ENCODE measurements at places on chromosomes 3 and 15.

DNA sequence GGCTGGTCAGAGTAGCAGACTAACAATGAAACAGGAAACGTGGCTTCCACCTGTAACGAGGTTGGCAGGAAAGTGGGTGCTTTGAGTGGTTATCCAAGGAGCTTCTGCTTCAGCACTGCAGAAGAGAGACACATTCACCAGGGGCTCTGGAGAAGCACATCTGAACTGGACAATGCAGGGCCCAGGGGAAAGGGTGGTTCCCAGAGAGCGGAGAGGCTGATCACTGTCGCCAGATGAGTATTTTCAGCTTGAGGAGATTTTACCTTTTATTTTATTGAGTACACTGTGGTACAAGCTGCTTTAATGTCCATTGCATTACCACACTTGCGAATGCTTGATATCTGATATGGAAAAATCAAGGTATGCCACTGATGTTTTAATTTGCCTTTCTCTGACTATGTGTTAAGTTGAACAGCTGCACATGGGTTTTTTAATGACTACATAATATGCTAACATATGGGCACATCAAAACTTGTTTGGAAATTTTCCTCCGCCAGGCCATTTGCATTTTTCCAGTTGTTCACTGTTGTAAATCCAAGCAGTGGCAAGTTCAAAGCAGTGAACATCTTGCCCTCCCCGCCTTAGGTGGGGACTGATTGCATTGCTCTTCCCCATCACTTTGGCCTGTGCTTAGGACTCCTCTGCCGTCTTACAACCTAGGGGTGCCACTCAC is 52.1 kb downstream of the LRTM1 start:
- no peak for DNase-seq

DNA sequence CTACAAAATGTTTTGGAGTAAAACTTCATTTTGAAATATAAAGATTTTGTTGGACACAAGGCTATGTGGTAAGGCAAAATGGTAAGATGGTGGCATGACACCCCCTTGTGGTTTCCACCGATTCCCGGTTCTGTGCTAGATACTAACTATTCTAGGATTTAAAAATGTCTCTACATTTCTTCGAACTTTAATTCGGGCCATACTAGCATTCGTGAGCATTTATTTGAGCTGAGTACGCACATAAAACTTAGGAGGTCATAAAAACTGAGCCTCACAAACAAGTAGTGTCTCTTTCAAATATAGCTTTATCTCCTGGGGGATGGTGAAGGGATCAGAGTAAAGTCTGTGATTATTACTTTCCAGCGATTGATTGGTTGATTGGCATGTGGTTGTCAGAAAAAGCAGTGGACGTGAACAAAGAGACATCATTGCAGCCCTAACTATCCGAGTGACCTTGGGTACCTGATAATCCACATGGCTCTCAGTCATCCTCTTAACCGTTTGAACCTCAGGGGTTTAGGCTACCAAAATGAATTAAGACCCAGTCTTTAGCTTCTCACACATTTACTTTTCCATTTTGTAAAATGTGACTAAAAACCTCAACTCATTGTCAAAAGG is 1.1 kb upstream of the ZNF639 start:
- peak; percentile 13 for DNase-seq

DNA sequence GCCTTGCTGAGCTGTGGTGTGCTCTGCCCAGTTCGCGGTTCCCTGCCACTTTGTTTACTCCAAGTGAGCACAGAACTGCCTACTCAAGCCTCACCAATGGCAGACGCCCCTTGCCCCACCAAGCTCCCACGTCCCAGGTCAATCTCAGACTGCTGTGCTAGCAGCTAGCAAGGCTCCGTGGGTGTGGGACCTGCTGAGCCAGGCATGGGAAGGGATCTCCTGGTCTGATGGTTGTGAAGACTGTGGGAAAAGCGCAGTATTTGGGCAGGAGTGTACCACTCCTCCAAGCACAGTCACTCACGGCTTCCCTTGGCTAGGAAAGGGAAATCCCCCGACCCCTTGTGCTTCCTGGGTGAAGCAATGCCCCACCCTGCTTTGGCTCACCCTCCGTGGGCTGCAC is 45.0 kb downstream of the SLC12A6 start:
- DNase-seq = no peak

DNA sequence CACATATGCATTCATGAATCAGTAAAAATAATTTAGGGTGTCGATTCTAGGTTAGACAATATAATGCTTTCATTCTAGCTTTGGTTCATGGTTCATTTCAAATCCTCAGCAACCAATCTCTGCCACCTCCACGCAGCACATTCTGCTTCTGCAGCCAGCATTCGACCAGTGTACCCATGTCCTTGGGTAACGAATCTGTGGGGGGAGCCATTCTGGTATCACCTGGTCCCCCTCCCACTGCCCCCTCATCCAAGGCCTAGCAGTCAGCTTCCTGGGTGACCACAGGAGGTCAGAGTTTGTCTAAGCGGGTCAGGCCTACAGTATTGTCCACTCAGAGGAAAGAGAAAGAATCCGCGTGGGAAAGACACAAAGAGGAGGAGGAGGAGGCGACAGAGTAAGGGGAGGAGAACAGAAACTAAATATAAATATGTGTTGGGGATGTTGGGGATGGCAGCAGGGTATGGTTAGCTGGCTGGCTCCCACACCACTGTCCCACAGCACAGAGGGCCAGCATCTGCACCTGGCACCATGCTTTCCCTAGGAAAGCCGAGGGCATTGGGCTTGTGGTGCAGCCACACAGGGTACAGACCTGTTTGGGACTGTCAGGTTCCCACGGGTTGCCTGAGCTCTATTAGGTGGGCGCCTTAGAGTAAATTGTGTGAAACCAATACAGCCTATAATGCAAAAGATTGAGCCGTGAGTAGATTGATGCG is 12.1 kb downstream of the PAK6 start:
- DNase-seq = no peak

DNA sequence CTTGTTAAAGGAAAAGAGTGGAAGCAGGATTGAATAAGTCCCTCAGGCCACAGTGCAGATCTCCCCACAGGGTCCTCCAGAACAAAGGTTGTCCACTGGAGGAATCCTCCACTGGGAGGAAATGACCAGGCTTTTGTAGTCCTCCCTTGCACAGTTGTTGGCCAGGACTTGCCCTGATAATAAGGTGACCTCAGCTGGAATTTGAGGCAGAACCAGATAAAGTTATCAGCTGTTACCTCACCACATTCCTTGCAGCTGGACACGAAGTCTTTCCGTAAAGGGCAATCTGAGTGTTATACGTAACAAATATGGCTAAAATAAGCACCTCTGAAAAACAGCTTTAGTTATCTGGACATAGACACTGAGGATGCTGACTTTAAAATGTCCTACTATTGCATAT is 83.5 kb upstream of the NAALADL2 start:
- no peak for DNase-seq

DNA sequence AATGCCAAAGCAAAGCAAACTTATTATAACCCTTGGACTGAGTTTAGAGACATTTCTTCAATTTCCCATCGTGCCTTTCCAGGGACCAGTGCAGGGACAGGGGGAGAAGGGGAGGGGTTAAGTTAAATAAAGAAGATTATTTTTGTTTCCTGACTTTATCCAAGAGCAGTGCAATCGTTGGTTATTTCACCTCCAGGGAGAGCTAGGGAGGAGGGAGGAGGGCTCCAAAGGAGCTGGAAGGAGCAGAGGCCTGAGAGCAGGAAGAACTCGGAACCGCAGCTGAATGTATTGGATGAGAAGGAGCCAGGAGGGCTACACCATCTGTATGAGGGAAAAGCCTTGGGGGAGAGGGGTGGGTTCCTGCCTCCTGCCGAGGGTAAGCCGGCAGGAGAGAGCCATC is 20.7 kb downstream of the HAPLN3 start:
- peak; percentile 14 for DNase-seq

DNA sequence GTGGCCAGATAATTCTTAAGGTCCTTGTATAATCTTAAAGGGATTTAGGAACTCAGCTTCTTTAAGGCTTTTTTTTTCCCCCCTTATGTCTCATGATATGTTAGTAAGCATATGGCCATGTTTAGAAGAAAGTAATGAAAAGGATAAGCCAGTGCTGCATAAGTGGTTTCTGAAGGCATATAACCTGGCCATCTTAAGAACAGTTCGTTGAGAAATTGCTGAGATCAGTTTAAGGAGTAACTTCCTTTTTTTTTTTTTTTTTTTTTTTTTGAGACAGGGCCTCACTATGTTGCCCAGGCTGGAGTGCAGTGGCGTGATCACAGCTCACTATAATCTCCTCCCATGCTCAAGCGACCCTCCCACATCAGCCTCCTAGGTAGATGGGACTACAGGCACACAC is 51.7 kb downstream of the UBE2E2 start:
- no peak for DNase-seq

DNA sequence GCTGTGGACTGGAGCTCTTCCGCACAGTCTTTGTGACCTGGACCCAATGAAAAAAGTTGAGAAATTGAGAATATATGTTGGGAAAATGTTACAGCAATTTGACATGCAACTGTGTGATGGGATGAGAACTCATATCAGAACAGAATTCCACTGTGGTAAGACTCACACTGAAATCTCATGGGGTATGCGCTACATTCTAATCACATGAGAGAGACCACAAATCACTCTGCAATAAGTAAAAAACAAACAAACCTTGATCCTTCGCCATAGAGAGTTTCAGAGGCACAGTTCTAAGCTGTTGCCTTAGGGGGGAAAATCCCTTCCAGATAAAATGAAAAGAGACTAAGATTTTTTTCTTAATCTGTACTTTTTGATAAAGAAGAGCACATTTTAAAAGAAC is 37.3 kb downstream of the LMCD1 start:
- DNase-seq = no peak

GRCh38 chr15:89143503-89144162 is 55.4 kb downstream of the ABHD2 start:
- no peak for DNase-seq

DNA sequence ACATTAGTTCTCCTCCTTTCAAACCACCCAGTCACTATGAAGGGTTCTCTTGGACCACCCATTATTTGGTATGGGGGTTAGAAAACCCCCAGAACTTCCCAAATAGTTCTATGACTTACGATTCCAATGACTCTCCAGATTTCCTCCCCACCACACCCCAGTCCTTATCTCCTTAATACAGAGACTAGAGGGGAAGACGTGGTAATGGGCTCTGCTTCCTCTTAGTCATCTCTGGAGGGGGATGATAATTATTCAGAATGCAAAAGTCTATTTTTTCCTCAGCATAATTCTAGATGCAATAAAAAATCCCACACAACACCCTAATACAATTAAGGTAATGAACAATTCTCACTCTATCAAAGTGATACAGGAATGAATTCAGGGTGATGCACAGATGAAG is 48.9 kb upstream of the CFAP161 start:
- DNase-seq = no peak

- no peak for DNase-seq
These were observed 32.7 kb upstream of the MAP3K13 start for GRCh38 chr3:185330238-185330637.

GRCh38 chr3:58630076-58630709 is 36.4 kb downstream of the FAM3D start:
- DNase-seq = peak; percentile 78

DNA sequence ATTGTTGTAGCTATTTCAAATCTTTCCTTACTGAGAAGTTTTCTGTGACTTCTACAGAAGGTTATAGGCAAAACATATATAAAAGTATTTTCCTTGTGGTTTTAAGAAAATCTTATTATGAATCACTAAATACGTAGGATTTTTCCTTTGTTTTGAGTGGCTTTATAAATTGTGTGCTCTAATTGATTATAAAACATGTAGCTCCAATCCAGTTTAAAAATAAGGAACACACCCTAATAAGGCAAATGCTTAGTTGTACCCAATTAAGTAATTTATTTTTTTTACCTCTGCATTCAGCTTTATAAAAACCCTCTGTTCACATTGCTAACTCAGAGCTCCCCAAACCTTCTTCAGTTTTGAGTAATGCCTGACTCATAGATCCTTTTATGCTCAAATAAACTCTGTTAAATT is 408.0 kb downstream of the NAALADL2 start:
- no peak for DNase-seq

DNA sequence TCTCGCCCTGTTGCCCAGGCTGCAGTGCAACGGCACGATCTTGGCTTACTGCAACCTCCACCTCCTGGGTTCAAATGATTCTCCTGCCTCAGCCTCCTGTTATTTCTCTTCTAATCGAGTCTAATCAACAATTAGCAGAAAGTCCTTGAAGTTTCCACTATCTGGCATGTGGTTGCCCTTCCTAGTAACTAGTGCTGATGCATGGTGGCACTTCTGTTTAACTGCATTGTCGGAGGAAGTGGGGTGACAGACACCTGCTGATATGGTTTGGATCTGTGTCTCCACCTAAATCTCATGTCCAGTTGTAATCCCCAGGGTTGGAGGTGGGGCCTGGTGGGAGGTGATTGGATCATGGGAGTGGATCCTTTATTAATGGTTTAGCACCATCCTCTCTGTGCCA is 9.2 kb downstream of the CRTAP start:
- no peak for DNase-seq

DNA sequence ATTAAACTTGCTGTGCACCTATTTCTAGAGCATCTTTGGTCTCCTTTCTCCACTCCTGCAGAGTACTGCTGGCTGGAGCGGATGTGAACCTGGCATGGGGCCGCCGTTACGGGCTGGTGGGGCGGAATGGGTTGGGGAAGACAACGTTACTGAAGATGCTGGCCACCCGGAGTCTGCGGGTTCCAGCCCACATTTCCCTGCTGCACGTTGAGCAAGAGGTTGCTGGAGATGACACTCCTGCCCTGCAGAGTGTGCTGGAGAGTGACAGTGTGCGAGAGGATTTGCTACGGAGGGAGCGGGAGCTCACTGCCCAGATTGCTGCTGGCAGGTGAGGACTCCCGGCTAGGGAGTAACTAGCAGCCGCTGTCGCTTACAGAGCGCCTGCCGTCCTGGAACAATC is 2.1 kb downstream of the ABCF3 start:
- no peak for DNase-seq

DNA sequence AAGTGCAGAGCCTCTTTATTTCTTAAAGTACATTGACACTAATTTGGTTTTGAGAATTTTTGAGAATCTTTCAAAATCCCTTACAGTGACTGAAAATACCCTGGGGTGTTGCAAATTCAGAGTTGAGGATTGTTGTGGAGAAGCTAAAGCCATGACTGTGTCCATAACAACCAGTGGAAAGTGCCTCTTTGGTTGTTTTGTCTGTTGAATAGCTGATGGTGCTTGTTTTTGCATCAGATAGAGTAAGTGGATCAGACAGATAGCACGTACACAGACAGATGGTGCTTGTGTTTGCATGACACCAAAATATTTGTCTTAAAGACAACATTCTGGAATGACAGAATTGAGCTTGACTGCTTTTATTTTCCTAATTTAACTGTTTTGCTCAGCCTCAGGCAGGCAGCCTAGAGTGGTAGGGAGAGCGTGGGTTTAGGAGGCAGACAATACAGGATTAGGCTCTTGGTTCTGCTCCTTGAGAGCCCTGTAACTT is 265.0 kb downstream of the IL20RB start:
- no peak for DNase-seq

- DNase-seq = peak; percentile 70
These were observed at the start of gene RBMS3 for GRCh38 chr3:29280404-29281093. Gene RBMS3, plus strand, starts transcription at chr3:29281071.

- DNase-seq = no peak
These were observed 57.4 kb downstream of the UMPS start for GRCh38 chr3:124787476-124788195.

DNA sequence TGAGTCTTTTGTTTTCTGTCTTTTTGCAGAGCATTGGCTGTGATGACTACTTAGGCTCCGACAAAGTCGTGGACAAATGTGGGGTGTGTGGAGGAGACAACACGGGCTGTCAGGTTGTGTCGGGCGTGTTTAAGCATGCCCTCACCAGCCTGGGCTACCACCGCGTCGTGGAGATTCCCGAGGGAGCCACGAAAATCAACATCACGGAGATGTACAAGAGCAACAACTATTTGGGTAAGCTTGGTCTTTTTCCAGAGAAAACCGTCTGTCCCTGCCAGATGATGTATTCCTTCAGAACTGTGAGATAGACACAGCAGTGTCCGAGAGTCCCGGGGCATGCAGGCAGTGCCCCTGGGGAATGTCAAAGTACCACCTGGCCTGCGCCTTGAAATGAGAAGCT is 149.9 kb upstream of the NR2E3 start:
- no peak for DNase-seq

Data from WERI-Rb-1 (cell line).